Astrocyte of the cerebellum (primary cell): ENCODE measurements at places on chromosomes 6 and 20.

- DNase-seq = no peak
Measured at GRCh38 chr6:23696992-23697391, 429.0 kb upstream of the NRSN1 start.

- no peak for DNase-seq
Measured at GRCh38 chr6:160662429-160662828, 1.6 kb downstream of the LPA start.

- no peak for DNase-seq
Measured at GRCh38 chr6:138864343-138864890, 68.5 kb downstream of the ECT2L start.

GRCh38 chr20:57397693-57398108, 6.5 kb downstream of the RBM38 start:
- no peak for DNase-seq

GRCh38 chr20:37326666-37327065, 19.3 kb upstream of the SRC start:
- no peak for DNase-seq

DNA sequence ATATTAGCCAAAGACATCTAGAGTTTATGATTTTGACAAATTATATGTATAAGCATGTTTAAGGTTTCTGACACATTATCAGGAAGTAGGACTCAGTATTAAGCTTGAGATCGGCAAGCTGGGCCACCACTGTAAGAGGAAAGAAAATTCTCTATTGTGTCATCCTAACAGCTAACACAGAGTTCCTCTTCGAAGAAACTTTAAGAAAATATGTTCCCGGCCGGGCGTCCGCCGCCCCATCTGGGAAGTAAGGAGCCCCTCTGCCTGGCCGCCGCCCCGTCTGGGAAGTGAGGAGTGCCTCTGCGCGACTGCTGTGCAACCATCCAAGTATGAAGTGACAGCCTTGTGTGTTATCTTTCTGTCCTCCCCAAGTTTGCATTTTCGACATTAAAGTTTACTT, 23.0 kb downstream of the USP49 start:
- DNase-seq = no peak

DNA sequence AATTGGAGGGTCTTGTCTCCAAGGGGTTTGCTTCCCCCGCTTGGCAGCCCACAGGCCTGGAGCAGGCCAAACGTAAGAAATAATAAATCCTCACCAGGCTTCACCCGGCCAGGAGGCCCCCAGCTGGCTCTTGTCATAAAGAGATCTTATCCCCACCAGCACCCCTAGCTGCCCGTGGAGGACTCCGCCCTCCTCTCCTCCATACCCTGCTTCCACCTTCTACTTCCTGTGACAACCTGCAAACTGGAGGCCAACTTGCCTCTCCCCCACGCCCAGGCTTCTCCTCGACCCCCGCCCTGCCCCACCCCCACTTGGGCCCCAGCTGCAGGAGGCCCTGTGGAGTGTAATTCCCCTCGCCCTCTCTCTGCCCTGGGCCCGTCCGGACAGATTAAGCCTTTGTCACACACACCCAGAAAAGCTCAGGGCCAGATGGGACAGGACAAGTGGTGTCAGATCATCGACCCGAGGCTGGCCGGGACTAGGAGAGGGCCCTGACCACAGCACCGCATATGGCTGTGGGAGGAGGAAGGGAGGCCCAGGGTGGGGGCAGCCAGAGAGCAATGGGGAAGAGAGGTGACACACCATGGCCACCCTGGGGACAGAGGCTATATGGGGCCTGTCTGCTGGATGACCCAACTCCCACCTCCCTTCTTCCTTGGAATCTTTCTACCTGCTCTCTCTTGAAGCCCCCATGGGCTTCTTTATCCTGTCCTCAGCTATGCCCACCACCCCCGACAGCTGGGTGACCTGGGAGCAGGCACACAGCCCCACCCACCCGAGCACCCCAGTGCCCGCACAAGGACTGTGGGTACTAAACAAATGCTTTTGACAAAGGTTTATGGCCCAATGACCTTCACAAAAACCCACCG, 3.9 kb downstream of the NOL4L start:
- DNase-seq = no peak

GRCh38 chr20:37545516-37545915, 17.8 kb upstream of the BLCAP start:
- no peak for DNase-seq

DNA sequence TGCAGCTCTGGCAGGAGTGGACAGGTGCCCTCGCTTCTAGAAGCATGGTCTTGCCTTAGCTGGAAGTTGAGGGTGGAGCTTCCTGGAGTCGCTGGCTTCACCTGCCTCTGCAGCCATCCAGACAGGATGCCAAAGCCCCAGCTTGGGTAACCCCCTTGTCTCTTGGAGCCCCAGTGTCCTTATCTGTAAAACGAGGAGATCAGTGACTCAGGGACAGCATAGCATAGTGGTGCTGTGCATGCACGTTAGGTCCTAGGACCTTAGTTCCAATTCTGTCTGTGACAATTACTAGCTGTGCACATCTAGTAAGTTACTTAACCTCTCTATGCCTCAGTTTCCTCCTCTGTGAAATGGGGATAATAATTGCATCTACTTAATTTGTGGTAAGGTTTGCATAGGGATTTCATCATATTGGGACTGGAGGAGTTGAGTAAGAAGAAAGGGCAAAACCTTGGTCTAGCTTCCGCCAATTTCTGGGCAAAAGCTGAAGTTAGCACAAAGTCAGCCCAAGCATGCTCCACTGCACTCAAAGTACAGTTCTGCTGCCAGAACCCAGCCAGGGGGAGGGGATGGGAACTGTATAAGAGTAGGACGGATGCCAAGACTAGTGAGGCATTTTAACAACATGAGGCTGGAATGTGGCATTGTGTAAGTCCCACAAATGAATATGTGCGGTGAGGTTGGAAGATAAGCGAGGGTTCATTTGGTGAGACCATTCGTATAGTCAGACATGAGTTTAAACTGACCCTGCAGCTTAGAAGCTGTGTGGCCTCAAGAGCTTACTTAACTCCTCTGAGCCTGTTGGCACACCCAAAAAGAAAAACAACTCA, 24.5 kb downstream of the TOX2 start:
- DNase-seq = peak; percentile 100

DNA sequence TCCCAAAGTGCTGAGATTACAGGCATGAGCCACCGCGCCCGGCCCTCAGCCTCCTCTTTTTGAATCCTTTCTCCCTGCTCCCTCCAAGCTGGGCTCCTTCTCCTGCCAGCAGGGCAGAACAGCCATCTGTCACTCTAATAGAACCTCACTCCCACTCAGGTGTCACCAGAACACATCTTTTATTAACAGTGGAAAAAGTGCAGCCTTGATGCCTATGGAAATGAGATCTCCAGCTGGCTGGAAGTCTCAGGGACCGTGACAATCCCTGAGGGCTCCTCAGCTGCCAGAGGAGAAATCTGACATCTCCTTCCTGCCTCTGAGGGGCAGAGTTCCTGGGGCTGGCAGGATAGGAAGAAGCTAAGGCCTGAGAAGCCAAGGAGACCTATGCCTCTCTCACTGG, 28.0 kb downstream of the TMC2 start:
- no peak for DNase-seq

DNA sequence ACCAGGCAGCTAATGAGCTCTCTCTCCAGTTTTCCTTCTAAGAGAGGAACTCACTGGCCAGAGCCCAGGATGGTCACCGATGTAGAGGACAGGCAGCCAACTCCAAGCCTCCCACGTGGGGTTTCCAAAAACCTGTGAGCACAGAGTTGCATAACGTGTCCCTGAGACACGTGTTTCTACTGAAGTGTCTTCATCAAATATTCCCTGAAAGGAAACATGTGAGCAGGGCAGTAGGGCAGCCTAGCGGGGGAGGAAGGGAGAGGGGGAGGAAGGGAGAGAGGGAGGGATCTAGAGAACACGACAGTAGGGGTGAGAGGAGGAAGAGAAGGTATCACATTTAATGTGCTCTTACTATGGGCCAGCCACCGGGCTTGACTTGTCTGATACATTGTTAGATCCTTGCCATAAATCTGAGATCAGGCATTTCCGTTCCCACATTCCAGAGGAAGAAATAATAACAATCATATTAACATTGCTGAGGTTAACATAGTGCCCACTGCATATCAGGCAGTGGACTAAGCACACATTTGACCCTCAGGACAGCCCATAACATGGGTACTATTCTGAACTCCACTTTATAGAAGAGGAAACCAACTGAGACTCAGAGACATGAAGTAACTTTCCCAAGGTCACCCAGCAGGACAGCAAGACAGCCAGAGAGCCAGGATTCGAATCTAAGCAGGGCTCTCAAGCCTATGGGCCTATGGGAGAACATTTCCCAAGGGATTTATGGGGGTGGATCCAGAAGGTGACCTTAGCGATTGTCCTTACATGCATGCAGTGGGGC, 4.5 kb upstream of the SYS1 start:
- DNase-seq = peak; percentile 52

DNA sequence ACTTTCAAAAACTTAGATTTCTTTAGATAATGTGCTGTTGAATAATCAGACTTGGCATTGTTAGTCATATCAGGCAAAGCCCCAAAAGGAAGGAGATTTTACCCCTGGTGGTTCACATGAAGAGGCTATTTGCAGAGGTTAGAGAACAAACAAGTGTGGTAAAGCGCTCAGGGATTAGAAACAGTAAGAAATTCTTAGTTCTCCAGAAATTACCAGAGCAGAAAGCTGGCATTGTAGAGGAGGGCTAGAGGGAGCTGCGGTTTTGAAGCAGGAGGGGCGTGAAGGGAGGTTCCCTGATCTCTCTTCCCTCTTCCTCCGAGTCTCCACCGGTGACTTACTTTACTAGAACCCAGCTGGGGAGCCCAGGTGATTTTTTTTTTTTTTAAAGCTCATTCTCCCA, 10.2 kb downstream of the MYO6 start:
- no peak for DNase-seq

GRCh38 chr6:20717743-20718142, 183.5 kb downstream of the CDKAL1 start:
- DNase-seq = no peak

- DNase-seq = peak; percentile 75
Measured at GRCh38 chr6:44431118-44431725, 43.7 kb downstream of the CDC5L start.

DNA sequence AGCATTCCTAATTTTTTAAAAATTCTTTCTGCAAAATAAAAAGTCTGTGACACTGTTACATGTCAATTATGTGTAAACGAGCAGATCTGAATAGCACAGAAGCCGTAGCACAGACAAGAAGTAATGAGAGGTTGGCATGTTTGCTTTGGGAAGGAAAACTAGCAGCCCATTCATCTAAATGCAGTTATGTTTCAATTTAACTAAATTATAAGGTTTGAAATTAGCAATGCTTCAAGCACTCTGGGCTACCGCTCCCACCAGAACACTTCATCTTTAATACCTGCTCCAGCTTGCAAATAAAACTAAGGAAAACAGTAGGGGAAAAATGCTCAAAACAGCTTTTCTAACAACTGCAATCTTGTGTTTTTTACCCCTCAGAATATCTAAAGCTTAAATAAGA, 73.9 kb downstream of the PTPRK start:
- DNase-seq = no peak

GRCh38 chr6:111775145-111775922, 97.9 kb downstream of the FYN start:
- no peak for DNase-seq
